Activated CD4-positive, alpha-beta memory T cell treated with anti-CD3 and anti-CD28 coated beads for 36 hours (primary cell): ENCODE measurements at places on chromosomes 4 and X. TPM values are rescaled to one million over a fixed set of nuclear protein-coding genes. Genes with fewer than 3 reads are reported as not detected.

VEGFD gene
- total RNA-seq = not detected

DNA sequence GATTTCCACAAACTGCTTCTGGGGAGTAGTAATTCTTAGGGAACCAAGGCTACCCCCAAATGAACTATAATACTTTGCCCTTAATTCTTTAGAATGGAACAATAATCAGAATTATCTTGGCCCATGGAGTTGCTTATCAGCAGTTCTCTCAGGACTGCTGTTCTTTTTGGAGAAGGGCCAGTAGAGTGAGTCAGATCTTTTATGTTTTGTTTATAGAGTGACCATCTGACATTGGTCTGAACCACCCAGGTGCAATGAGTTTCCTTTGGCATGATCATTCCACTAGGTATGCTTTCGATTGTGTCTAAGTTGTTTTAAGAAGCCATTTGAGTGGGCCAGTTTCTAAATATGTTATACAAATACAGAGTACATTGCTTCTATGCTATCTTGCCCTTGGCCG lies 31.8 kb downstream of the PRRG1 start:
- no peak for DNase-seq

MTMR8 gene
- total RNA-seq = 5.8 TPM

DNA sequence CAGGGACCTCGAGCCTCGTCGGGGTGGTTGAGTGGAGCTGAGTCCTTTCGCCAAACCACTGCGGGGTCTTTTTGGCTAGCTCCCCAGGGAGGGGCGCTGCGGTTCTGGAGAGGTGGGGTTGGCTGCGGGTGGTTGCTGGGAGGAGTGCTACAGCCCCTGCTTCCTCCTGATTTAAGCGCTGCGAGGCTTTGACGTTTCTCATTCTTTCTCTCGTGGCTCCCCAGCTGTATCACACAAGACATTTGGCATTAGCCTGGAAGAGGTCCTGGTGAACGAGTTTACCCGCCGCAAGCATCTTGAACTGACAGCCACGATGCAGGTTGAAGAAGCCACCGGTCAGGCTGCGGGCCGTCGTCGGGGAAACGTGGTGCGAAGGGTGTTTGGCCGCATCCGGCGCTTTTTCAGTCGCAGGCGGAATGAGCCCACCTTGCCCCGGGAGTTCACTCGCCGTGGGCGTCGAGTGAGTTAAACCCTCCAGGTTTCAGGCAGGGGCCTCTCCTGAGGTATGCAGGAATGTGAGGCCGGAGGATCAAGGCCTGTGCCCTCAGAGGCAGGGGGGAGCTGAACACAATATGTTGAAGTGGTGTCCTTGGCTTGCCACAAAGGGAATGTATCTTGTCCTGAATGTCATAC lies 25.5 kb downstream of the ARHGAP36 start:
- no peak for DNase-seq

GRCh38 chr4:99876946-99877345 lies 17.3 kb downstream of the LAMTOR3 start:
- no peak for DNase-seq
